Hepatocyte (in vitro differentiated cells): ENCODE measurements at places on chromosomes 3 and 15. TPM values are rescaled to one million over a fixed set of nuclear protein-coding genes. Genes with fewer than 3 reads are reported as not detected.

CCDC9B gene
- polyA plus RNA-seq = 5.3 and 7.6 TPM in 2 replicates

SPINK8 gene
- polyA plus RNA-seq = not detected in 2 replicates

CD200R1 gene
- polyA plus RNA-seq = 0.45 TPM in 1 of 2 replicates, not detected in the other

DUOXA2 gene
- 35.8 and 40.1 TPM in 2 replicates for polyA plus RNA-seq

GOLGA6A gene
- not detected in 2 replicates for polyA plus RNA-seq

FBXO40 gene
- not detected in 2 replicates for polyA plus RNA-seq

DNA sequence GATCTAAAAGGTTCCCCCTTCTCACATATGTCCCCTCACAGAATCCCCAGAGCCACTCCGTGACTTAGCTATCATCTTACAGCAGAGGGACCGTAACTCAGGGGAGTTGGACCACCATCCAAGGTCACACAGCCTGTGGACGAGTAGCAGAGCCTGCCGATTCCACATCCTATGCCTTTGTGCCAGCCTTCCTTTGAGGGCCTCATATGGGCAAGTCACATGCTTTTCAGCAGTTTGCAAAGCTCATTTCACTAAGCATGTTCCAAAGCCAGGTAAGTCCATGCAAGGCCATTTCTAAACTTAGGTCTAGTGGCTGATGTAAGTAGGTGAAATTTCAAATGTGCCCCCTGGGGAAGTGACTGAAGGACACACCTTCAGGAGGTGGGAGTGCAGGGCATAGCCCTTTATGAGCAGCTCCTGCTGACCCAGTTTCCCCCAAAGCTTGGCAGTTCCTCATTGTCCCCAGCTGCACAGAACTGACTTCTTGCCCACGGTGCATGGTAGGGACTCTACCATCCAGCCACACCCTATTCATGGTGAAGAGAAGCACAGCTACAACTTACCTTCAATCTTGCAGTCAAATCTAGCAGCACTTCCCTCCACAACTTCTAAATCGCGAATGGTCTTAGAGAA, 33.3 kb upstream of the HACD2 start:
- DNase-seq = no peak

- no peak for DNase-seq
These were observed 160.4 kb upstream of the KCNH8 start for GRCh38 chr3:18987862-18988447.

- DNase-seq = no peak
These were observed 171.4 kb downstream of the CNTN3 start for GRCh38 chr3:74443102-74443501.

- DNase-seq = peak; percentile 64
These were observed 6.7 kb downstream of the ARGFX start for GRCh38 chr3:121574449-121574848.

- no peak for DNase-seq
These were observed 7.8 kb upstream of the AHSG start for GRCh38 chr3:186605078-186605477.

- no peak for DNase-seq
These were observed 134.2 kb downstream of the WNT7A start for GRCh38 chr3:13745636-13746035.

DNA sequence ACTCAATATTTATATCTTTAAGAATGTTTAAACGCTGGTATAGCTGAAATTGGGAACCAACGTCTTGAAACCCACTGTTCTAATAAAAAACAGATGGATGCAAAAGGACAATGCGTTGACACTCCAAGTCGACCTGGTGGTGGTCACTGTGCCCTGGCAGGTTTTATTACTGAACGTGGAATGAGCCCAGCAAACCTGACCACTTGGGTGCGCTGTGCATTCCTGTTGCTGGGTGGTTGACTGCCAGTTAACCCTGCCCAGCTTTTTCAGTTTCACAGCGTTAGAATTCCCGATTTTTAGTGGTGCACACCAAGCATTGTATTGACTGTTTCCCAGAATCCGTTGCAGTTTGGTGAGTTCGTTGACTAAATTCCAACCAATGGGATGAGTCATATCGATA, 384.4 kb downstream of the OCA2 start:
- no peak for DNase-seq

DNA sequence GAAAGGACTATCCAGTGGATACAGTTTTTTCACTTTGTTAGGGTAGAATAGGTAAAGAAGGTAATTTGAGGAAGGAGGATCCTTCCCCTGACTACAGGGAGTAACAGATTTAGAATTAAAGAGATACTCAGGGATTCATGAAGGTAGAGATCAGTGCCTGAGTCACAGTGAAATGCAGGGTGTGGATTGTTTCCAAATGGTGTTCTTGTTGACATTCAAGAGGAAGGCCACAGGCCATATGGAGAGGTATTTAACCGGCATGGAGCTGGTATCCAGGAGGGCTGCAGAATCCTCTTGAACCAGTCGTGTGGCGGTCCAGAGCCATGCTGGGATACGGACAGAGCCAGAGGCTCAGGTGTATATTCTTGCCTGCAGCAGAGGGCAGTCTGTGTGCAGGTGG, 28.2 kb downstream of the GYG1 start:
- DNase-seq = no peak

DNA sequence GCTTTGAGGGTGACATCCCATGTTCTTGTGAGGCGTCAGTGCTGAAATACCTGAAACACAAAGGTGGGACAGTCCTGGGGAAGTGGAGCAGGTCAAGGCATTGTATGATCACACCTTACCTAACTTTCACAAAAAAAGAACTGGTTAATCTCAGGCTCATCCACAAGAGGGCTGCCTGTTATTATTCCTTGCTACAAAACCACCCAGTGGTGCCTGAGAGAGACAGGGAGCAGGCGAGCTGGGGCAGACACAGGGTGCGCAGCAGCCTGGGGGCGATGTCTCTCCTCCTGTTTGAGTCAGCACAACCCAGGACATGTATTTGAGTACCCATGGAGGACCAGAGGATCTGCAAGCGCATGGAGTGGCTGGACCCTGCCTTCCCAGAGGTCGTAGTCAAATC, 316.8 kb upstream of the ATP10A start:
- DNase-seq = peak; percentile 23

GRCh38 chr15:69976366-69976994, 121.2 kb downstream of the TLE3 start:
- peak; percentile 84 for DNase-seq

GRCh38 chr3:135447483-135447882, 518.0 kb upstream of the PPP2R3A start:
- DNase-seq = no peak

GRCh38 chr15:62469478-62469873, 304.4 kb upstream of the C2CD4B start:
- no peak for DNase-seq

DNA sequence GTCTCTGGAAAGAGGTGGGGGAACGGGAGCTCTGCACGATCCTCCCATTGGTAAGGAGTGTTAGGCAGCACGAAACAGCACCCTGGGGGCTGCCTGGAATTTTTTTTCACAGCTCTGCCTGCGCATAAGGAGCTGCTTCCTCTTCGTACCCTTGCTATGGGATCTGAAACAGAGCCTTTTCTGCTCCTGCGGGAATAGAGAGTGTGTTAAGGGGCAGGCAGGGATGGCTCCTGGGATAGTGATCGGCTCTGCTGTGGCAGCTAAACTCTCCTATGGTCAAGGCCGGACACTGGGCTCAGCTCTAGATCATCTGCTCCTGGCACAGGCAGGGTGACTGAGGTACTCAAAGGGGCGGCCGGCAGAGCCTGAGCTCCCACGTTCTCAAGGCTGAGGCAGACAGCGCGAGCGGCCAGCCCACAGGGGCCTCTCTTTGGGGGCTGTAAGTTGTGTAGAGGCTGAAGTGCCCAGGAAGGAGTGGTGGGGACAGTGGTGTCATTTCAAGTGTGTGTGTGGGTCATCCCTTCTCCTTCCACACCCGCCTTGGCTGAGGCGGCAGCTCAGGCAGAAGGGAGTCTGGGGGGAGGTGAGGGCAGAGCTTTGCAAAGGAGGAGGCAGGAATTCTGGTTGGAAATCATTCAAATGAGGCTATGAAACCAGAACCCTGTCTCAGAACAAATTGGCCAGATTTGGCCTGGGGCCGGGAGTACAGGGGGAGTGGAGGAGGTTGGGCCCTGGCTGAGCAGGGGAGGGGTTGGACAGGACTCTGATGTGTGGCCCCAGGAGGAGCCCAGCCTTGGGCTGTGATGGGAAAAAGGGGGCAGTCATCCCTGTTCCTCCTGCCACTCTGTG, 31.0 kb downstream of the EPHB3 start:
- DNase-seq = peak; percentile 69

- no peak for DNase-seq
These were observed 58.5 kb downstream of the CCNL1 start for GRCh38 chr3:157101486-157101885.

DNA sequence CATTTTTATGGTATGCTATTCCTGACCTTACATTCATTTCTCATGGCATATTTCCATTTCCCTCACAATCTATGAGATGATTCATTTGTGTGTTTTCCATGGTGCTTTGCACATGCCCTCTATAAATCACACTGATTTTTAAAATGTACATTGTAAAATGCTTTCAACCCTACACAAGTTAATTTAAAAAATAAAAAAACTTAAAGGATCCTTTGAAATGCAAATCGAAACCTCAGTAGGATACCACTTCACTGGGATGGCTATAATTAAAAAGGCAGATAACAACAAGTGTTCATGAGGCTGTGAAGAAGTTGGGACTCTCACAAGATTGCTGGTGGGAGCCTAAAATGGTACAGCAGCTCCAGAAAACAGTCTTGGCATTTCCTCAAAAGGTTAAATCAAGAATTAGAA, 83.5 kb downstream of the FMN1 start:
- DNase-seq = no peak

DNA sequence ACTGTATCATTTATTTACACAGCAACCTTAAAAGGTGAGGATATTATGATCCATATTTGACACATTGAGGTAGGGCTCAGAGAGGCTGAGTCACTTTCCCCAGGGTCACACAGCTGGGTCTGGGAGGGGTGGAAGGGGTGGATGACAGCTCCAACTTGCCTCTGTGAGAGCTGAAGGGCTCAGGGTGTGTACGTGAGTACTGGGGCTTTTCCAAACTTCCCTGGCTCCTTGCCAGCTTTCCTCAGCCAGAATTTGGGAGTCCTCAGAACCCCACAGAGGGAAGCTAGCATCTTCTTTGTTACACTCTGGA, 58.3 kb upstream of the SLC6A11 start:
- no peak for DNase-seq

DNA sequence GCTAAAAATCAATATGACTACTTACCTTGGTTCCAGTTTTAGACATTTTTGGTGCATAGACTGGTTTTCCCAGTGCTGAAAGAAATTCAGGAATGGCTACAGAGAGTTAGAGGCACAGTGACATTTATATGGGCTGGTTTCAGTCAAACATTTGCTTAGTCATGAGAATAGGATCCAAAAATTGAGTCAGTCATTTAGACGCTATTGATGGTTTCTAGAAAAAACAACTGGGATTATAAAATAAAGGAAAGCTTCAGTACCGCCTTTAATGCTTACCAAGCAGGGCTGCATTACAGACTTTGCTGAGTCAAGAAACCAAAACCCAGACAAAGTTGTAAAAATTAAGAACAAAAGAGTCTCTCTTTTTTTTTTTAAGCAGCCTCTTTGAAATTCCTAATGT, at the start of gene CRYGS:
TSS of gene CRYGS (minus strand) at position 100 of the 400 bp plus-strand sequence. CDS start at position 46, 54 bp downstream.
- no peak for DNase-seq

GRCh38 chr15:58916962-58917361, 16.5 kb downstream of the SLTM start:
- no peak for DNase-seq

- no peak for DNase-seq
These were observed 56.5 kb downstream of the OTOL1 start for GRCh38 chr3:161552984-161553560.

GRCh38 chr15:101052681-101053121, 133.5 kb downstream of the LRRK1 start:
- peak; percentile 2 for DNase-seq

GRCh38 chr3:45670991-45671390, 18.2 kb upstream of the SACM1L start:
- DNase-seq = no peak

DNA sequence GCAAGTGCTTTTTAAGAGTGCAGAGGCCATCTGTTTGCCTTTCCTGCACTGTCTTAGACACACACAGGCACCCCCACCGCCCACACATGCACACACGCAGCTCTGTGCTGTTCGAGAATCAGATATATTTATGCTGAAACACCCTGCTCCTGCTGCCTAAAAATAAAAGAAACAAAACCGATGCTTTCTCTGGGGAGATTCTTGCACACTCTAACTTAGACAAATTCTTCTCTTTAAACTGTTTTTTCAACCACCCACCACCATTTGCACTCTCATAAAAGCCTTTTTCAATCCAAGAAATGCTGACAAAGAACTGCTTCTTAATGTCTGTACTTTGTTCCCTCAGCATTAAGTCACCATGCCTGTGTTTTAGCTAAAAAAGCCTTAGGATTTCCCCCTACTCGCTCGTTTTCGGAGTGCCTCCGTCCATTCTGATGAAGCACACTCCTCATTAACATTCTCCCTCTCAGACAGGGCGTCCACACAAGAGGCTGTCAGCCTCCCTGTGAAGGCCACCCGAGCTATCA, 26.2 kb downstream of the SLC12A8 start:
- DNase-seq = peak; percentile 32

- no peak for DNase-seq
These were observed 209.4 kb upstream of the CD96 start for GRCh38 chr3:111332488-111333080.

- peak; percentile 72 for DNase-seq
These were observed 9.1 kb downstream of the MRPS11 start for GRCh38 chr15:88476635-88477060.

DNA sequence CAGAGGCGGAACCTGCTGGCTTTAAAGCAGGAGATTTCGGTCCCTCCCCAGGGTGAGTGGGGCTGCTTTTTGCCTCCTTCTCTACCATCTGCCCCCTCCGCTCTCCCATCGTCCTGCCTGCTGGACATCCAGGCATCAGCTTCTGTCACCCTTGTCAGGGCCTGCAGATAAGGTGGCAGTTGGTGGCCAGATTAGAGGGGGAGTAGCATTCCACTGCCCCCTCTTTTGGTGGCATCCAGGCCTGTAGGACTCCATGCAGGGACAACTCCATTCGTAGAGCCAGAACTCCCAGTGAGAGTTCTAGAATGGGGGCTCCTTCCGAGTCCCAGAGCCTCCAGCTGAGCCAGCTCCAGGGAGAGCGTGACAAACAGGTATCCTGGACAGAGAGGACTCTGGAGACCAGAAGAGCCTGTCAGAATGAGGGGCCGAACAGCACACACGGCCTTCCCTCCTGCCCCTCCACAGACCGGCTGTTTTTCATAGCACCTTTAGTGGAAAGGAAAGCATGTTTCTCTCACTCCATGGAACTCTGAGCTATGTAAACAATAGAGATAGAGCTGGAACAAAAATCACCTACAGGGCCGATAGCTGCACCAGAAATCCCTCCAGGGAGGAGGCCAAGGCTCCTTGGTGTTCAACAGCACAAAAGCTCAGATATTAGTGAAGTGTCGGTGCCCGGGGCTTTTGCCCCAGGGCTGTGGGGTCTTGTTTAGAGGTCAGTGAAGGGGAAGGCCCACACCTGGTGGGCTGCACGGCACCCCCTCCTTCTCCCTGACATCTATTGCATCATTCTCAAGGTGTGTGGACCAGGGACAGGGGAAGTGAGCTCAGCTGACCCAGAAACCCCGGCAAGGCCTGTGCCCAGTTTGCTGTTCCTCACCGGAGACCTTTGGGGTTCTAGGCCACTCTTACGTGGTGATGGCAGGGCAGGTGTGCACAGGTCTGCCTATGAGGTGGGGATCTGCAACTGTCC, 34.2 kb downstream of the MAGEF1 start:
- no peak for DNase-seq
